ENCODE measurements at places on chromosomes 1 and 21.

DNA sequence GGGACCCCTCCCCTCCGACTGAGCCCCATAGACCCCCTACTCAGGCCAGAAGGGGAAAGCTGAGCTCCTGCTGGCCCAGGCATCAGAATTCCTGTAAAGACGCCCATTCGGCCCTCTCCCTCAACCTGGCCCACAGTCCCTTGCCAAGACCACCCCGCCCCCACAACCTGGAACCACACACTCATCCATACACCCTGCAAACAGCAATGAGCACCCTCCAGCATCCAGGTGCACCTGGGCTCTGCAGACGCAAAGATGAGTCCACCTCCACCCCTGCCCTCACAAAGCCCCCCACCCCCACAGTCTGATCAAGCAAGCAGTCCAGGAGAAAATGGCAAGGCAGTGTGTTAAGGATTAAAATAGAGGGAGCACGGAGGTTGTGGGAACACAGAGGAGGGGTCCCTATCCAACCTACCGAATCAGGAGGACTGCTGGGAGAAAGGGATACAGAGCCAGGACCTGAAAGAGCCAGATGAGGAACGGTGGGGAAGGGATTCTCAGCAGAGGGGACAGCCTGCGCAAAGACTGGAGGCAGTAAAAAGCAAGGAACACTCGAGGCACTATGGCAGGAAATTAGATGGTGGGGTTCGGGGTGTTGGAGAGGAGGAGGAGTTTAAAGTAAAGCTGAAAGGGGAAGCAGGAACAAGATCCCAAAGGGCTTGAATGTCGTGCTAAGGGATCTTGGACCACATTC is 67.3 kb upstream of the LAPTM5 start:
- DNase-seq = no peak

DNA sequence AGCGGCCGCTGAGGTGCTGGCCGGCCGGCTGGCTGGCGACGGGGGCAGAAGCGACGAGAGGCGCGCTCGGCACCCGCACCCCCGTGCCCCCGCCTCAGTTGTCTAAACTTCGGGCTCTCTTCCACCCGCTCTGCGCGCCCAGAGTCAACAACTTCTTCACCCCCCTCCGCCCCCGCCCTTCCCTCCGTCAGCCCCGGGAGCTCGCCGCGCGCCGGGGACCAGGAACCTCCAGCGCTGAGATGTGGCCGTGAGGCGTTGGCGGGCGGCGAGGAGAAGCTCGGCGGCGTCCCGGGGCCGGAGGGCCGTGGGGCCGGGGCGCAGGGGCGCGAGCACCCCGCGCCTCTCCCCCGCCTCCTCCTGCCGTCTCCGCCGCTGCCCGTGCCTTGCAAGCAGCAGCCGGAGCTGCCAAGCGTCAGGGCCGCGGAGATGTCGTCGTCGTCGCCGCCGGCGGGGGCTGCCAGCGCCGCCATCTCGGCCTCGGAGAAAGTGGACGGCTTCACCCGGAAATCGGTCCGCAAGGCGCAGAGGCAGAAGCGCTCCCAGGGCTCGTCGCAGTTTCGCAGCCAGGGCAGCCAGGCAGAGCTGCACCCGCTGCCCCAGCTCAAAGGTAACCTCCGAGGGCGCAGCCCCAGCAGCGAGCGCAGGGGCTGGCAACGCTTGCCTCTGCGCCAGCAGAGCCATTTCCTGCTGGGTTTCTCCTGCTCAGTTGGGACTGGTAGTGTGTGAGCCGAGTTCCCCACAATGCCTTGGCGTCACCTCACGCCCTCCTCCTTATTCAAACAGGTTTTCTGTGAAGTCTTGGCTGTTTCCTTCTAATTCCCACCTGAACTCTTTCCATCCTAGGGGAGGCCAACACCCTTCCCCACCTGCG is 710 bp downstream of the PPP2R5A start:
- DNase-seq = no peak

- no peak for DNase-seq
Observed at GRCh38 chr1:183831311-183831710, 26.4 kb downstream of the RGL1 start.

DNA sequence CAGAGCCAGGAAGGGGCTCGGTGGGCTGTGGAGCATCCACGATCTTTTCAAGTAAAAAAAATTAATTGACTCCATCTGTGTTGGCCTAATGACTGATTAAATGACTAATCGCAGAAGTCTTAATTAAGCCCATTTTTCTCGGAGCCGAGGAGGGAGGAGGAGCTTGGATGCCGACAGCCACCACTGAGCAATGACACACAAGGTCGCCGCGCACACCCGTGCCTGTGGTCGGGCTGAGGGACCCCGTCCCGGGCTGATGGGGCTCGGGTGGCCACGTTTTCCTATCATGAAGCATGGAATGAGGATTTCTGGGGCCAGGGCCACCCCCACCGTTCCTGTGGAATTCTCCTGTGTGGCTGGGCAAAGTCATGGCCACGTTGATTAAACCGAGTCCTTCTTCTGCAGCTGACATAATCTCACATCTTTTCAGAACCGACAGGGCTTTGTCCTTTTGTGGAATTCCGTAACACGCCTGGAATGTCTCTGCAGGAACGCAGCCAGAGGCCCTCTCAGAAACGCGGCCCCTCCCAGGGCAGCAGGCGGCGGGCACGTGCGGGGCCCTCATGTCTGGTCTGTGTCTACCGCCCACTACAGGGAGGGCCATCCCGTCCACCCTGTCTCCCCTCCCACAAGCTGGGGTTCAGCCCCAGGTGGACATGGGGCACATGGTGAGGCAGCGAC is 60.7 kb downstream of the MORN1 start:
- DNase-seq = peak; percentile 58

DNA sequence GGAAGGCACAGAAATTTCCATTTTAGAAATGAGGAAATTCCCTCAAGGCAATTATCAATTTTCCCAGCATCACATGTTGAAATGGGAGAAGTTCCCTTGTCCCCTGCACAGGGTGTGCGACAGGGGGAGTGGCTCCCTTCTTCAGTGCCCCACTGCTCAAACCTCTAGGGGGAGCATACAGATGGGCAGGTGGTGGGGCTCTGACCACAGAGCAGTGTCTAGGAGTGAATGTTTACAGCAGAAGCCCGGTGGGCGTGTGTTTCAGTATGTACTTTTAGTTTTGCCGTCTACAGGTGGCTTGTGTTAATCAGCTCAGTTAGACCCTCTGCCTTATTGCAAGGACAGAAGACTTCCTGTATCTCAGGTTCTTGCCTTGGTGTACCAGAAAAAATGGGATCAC is 493.7 kb upstream of the PLXNA2 start:
- no peak for DNase-seq

- DNase-seq = no peak
Observed at GRCh38 chr1:41404308-41404761, 43.1 kb downstream of the FOXO6 start.

All from fibroblast of the conjunctiva (primary cell).